NCI-H2081 treated with DMSO at 0.1 percent for 48 hours (cell line): ENCODE measurements at places on chromosomes 16 and 17.

DNA sequence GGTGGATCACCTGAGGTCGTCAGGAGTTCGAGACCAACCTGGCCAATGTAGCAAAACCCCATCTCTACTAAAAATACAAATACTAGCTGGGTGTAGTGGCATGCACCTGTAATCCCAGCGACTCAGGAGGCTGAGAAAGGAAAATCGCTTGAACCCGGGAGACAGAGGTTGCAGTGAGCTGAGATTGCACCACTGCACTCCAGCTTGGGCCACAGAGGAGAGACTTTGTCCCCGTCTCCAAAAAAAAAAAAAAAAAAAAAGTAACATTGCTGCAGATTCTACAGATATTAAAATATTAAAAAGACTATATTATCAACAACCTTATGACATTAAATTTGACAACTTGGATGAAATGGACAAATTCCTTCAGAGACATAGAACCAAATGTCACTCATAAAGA, 25.7 kb downstream of the MBTD1 start:
- DNase-seq = no peak

DNA sequence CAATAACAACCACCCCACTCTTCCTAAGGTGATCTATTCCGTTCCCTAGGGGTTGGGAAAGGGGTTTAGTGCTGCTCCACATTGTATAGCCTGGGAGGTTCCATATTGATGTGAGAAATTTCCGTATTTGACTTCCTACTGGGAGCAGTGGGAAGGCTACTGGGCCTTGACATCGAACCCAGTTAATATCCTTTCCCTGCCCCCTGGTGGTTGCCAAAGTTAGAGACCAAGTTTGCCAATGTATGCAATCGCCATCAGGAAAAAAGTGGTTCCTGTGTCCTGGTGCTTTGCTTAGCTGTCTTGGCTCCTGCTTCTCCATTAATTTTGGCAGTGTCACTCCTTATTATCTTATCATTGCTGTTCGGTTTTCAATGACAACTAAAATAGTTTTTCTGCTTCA, 914.9 kb downstream of the KCNJ2 start:
- no peak for DNase-seq

DNA sequence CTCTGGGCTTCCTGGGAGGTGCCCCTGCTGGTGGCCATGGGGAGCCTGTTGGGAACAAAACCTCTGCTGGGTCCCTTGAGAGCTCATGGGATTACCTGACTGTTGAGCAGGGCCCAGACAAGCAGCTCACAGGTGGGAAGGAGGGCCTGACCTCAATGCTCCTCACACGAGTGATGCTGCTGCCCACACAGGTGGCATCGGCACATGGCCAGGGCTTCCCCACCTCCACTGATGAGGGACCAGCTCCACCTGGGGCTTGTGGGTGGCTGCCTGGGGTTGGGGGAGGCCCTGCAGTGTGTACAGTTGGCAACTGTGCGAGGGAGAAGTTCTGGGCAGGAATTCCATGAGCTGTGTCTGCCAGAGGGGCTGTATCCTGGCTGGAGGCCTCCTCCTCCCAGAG, 87.8 kb upstream of the NLRP1 start:
- DNase-seq = no peak

- DNase-seq = no peak
Measured at GRCh38 chr16:77057161-77057774, 133.7 kb upstream of the MON1B start.

GRCh38 chr17:6789146-6789545, 13.1 kb downstream of the FBXO39 start:
- DNase-seq = no peak

DNA sequence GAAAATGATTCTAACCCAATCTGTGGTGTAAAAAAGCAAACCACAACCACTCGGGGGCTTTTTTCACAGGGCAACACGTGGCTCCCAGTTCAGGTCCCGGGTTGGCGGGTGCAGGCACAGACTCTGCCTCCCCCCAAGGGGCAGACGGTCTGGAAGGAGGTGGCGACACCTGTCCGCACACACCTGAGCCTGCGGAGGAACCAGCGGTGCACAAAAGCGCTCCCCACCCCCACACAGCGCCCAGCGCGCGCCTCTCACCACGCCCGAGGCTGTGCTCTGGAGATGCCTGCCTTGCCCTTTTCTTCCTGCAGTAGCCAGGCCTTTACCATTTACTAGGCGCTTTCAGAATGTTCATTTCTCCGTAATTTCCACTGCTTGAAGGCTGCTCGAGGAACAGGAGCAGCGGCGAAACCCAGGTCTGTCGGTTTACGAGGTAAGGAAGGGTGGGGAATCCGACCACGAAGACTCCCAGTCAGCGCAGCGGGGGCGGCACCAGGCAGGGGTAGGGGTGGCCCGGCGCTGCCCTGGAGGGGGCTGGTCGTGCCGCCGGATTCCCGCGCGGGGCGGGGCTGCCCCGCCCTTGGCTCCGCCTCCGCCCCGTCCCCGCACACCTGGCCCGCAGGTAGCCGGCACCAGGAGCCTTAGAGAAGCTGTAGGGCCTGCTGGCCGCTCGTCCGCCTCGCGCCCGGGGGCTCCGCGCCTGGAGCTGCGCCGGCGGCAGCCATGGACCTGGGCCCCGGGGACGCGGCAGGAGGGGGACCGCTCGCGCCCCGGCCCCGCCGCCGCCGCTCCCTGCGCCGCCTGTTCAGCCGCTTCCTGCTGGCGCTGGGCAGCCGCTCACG, at the start of gene USP43:
USP43 (plus strand) TSS at position 608 of the 842 bp plus-strand sequence; CDS start at position 724, 116 bp downstream.
- no peak for DNase-seq

- DNase-seq = no peak
Measured at GRCh38 chr16:17972460-17972943, 364.0 kb downstream of the NPIPA8 start.

GRCh38 chr16:12024429-12024828, 47.9 kb downstream of the SNX29 start:
- no peak for DNase-seq

GRCh38 chr16:65083164-65083857, 38.6 kb downstream of the CDH11 start:
- DNase-seq = no peak

GRCh38 chr17:71441098-71441497, 679.7 kb upstream of the SOX9 start:
- no peak for DNase-seq

GRCh38 chr16:9334103-9334502, 242.7 kb downstream of the HAPSTR1 start:
- no peak for DNase-seq

GRCh38 chr17:1491443-1492248, 840 bp downstream of the MYO1C start:
- DNase-seq = no peak

DNA sequence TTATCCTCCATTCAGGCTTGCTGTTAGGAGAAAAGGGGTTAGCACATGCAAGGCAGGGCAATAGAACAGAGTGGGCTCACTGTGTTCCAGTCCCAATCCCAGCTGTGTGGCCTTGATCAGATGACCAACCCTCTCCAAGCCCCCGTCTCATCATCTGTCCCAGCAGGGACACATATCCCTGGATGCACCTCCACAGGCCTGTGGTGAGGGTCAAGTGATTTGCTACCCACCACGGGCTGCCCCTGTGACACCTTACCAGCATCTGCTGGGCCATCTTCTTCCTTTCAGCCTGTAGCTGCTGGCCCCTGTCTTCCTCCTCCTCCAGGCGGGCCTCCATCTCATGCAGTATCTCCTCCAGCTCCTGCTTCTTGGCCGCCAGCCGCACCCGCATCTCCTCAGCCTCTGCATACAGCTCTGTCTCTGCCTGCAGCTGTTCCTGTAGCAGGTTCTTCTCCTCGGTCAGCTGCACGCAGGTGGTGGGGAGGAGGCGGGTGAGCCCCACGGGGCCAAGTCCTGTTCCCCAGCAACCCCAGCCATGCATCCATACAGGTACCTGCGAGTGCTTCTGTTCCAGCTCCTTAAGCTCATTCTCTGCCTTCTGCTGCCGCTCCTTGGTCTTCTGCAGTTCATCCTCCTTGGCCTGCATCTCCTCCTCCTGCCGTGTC, 91.3 kb downstream of the NDE1 start:
- no peak for DNase-seq

DNA sequence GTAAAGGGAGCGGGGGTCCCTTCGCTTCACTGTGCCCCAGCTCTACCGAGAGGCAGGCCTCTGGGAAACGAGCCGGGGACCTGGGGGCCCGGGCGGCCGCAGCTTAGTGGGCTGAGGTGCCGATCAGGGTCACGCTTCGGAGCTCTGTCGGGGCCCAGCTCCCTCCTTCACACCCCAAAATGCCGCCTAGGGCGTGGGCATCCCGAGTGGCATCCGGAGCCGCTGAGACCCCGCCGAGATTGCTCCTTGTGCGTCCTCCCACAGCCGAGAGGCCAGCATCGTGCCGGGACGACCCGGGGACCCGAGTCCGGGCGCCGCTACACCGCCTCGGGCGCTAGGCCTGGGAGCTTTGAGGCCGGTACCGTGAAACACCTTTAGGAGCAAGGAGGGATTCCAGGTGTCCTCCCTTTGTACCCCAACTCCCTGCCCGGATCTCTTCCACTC, 1.3 kb downstream of the SALL1 start:
- DNase-seq = no peak

- peak; percentile 21 for DNase-seq
Measured at GRCh38 chr17:80297996-80298560, 37.4 kb downstream of the RNF213 start.

- no peak for DNase-seq
Measured at GRCh38 chr17:4440021-4440420, 6.3 kb downstream of the SPNS3 start.

GRCh38 chr16:57132470-57132869, 40.1 kb downstream of the CPNE2 start:
- no peak for DNase-seq

DNA sequence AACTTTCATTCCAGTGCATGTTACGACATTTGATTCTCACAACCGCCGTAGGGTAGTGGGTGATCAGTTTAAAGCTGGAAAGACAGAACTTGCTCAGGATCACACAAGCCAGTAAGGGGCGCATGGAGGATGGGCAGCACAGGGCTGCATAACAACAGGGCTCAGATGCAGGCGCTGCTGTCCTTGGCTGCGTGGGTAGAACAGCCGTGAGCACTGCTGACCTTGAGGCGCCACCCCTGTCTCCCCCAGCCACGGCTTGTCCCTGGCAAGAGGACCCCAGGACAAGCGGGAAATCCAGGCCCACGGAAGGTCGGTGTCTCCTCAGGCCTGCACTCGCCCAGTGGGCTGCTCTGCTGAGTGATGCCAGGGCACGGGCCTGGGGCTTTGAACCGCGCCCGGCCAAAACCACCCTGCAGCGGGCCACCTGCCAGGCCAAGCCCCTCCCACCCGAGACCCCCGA, 84.7 kb downstream of the LMF1 start:
- no peak for DNase-seq

- no peak for DNase-seq
Measured at GRCh38 chr17:48427598-48427997, 2.4 kb downstream of the SKAP1 start.

DNA sequence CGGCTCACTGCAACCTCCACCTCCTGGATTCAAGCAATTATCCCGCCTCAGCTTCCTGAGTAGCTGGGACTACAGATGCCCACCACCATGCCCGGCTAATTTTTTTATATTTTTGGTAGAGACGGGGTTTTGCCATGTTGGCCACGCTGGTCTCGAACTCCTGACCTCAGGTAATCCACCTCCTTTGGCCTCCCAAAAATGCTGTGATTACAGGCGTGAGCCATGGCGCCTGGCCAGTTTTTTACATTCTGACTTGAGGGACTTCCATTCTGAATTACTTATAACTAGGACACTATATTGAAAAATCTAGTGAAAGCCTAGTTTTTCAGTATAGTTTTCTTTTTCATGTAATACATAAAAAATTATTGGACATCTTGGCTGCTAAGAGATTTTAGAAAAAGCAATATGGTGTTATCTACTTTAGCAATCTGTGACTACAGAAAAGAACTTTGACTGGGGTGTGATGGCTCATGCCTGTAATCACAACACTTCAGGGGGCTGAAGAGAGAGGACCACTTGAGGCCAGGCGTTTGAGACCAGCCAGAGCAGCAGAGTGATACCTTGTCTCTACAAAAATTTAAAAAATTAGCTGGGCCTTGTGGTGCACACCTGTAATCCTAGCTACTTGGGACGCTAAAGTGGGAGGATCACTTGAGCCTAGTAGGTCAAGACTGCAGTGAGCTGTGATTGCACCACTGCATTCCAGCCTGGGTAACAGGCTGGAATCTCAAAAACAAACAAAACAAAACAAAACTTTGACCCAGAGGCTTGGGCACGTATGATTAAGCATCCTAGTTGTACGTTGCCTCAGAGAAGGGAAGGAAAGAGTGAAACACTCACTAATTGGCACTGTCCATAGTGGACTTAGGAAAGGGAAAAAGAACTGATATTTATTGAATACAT, 26.8 kb upstream of the GOSR1 start:
- no peak for DNase-seq

DNA sequence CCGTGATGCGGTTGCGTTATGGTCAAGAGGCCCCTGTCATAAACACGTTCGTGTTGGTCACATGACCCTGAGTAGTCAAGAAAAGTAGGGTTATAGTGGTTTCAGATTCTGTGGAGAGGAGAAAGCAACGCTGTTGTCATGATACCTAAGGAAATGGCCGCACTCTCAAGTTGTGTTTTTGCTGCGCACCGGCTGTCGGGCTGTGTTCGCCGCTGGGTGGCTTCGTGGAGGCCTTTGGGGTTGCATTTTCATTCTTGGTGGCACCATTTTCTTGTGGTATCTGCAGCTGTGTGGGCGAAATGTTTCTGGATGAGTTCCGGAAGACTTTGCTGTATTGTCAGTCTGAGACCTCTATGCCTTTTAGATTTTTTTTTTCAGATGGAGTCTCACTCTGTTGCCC, 35.0 kb downstream of the DEF8 start:
- no peak for DNase-seq

GRCh38 chr17:10879190-10879836, 41.4 kb upstream of the PIRT start:
- DNase-seq = no peak

DNA sequence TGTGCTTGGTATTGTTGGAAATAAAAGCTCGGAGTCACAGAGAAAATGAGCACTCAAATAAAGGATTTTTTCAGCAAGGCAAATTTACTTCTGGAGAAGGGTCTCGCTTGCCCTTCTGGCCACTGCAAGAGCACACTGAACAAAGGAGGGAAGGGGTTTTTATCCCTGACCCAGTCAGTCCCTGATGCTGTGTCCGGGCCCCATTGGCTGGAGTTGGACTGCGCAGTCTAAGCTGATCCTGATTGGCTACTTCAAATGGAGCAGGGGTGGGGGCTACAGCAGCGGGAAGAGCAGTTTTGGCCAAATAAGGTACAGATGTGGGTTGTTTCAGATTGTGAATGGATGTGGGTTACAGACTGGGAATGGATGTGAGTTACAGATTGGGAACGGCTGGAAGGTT, 4.3 kb upstream of the NLRP1 start:
- DNase-seq = no peak

DNA sequence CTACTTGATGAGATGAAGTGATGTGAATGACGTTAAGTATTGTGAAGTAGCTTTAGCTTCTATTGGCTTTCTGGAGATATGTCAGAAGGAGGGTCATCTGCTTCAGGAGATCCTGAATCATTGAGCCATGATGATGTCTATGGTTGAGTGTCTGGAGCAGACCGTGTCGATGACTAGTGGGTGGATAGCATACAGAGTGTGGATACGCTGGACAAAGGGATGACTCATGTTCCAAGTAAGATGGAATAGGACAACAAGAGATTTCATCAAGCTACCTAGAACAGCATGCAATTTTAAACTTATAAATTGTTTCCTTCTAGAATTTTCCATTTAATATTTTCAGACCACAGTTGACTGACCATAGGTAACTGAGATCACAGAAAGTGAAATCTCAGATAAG, 116.1 kb upstream of the RBBP6 start:
- DNase-seq = no peak

- DNase-seq = no peak
Measured at GRCh38 chr17:15918261-15918660, 26.7 kb upstream of the ADORA2B start.
